ENCODE measurements at places on chromosomes 7 and 10.

DNA sequence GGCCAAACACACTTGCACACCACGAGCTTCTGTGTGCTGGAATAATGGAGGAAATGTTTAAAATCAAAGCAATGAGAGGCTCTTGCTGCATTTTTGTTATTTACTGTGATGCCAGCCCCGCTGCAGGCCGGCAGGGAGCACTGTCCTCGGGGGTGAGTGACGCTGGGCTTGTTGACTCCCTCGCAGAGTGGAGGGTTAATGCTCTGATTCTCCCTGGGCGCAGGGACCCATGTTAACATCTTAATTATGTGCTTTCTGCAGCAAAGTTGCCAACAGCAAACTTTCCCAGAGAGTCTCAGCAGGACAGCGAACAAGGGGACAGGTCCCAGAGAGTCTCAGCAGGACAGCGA lies 22.9 kb downstream of the SCART1 start:
- DNase-seq = no peak

GRCh38 chr7:88203401-88203800 lies 16.4 kb downstream of the SRI start:
- no peak for DNase-seq

DNA sequence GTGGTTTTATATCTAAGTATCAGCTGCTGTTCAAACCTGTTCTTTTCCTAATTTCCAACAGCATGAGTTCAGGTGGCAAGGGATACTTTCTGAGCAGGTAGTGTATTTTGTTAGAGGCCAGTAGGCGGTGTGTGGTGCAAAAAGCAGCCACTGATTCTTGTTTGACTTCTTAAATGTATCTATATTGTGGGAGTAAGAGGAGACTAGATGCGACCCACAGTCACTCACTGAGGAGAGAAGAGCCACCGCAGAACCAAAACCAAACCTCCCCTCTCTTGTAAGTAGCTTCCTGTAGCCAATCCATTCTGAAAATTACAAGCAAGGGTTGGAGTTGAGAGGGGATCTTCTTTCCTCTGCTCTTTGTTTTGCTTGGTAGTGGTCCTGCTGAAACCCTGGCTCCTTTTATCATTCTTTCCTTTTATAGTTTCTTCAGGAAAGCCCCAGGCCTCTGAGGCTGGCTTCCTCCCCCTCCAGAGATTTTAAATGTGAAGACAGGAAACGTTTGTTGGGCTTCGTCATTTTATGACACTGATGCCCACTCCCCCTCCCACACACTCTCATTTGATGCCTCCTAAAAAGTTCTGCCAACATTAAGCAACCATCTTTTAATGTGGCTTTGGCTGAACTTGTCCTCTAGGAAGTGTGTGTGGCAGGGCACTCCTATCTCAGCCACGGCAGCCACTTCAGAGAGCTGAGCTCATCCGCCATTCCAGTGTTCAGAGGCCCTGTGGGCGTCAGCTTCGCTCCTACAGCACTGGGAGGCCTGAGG lies 566.0 kb downstream of the SUGCT start:
- DNase-seq = peak; percentile 34

GRCh38 chr10:58982470-58983239 lies 193.8 kb upstream of the PHYHIPL start:
- no peak for DNase-seq

DNA sequence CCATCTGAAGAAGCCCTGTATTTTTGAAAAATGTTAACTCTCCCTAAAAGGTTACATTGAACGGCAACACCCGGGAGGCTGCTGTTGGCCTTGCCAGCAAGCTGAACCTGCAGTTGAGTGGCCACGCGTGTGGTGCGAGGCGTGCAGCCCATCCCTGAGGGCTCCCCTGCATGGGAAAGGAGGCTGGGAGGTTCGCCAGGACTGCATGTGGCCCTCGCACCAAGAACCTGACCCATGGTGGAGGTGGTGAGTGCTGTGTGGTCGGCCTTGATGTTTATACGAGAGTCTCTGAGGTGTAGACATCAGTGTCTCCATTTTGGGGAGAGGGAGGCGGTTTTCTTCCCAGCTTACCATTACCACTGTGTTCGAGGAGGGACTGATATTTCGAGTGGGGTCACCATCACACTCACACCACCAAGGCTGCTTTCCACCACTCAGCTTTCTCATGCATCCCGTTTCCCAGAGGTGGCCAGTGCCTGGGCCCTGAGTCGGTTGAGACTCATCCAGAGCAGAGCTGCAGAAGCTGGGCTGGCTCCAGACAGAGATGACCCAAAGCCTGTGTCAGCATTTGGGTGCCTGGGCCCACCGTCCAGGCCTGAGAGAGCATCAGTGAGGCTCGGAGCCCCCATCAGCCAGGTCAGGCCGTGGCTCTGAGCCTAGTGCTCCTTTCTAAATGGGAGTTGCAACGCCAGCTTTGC lies 222.6 kb downstream of the EBF3 start:
- no peak for DNase-seq

DNA sequence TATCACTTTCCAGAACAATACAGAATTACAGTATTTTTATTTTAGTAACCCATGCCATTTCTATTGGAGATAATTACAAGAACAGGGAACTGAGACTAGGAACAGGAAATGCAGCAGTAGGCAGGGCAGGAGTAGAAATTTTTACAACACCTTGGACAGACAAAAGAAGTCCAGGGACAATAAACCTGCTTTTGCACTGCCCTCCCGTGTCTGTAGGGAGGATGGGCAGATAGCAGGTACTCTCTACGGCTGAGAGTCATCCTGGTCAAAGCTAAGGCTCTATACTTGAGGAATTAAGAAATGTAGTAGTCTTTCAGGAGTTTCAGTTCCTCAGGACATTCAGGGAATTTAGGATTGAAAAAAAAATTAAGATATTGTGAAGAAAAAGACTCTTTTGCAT lies 63.4 kb downstream of the VAX1 start:
- DNase-seq = no peak

GRCh38 chr10:114045136-114046086 lies 1.7 kb downstream of the ADRB1 start:
- DNase-seq = peak; percentile 14

GRCh38 chr10:91604553-91605534 lies 28.0 kb downstream of the PPP1R3C start:
- no peak for DNase-seq

DNA sequence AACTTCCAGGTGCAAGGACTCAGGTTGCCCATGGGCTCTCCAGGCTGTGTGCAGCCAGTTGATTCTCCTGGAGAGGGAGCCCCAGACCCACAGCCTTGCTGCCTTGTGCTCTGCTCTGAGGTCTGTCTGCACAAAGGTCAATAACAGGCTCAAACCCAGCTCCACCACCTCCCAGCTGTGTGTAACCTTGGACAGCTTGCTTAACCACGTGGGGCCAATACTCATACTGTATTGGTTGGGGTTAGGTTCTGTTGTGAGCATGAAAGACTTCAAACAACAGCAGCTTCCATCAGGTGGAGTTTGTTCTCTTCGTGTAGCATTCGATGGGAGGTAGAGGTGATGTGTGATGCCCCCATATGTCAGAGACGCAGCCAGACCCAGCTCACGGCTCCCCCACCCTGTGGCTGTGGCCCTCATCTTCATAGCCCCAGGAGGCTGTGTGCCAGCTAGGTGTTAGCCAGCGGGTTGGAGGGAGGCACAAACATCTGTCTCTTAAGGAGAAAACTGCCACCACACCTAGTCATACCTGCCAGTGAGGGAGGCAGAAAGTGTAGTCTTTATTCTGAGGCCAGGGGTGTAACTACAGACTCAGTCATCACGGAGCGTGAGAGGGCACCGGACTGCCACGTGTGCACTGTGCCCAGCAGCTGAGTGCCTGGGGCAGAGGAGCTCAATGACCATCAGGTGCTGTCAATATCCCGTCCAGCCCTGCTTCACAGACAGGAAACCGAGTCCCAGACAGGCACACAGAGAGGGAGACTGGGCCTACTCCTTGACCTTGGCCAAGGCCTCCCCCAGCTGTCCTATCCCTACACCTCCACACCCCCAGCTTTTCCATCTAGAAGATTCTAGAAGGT lies 8.1 kb upstream of the POLD2 start:
- no peak for DNase-seq

- no peak for DNase-seq
Observed at GRCh38 chr10:107546986-107547385, 382.5 kb upstream of the SORCS1 start.

DNA sequence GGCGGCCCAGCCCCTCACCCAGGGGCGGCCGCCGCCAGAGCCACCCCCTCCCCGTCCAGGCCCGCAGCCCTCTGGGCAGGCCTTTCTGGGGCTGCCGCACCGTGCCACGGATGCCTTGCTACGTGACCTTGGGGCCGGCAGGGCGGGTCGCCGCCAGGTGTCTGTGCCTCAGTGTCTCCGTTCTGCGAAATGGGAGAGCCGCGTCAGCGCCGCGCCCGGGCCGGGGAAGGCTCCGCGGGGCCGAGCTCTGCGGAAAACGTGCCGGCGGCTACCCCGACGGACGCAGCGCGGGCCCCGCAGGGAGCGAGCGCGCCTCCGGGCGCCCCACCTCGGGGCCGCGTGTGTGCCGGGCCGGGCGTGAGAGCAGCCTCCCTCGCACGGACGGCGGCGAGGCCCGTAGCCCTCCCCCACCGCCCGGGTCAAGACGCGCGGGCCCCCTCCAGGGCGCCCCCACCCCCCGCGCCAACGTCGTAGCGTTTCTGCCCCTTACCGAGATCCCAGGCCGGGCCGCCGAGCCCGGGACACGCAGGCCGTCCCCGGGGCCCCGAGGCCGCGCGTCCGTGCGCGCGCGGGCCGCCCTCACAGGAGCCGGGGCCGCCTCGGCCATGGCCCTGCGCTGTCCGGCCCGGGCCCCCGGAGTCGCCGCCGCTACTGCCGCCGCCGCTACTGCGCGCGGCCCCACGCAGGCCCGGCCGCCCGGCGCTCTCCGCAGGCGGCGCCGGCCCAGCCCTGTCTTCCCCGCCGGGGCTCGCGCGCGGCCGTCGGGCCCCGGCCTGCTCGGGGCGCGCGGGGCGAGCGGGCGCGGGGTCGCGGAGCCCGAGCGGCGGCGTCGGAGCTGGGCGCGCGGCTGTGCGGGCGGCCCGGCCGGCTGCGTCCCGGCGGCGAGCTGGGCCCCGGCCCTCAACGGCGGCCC lies 1.1 kb downstream of the ZNF777 start:
- DNase-seq = peak; percentile 45

DNA sequence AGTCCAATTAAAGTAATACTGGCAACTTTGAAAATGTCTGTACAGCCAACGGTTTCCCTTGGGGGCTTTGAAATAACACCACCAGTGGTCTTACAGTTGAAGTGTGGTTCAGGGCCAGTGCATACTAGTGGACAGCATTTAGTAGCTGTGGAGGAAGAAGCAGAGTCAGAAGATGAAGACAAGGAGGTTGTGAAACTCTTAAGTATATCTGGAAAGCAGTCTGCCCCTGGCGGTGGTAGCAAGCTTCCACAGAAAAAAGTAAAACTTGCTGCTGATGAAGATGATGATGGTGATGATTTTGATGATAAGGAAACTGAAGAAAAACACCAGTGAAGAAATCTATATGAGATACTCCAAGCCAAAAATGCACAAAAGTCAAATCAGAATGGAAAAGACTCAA lies 72.2 kb downstream of the ZNF783 start:
- DNase-seq = no peak

- DNase-seq = no peak
Observed at GRCh38 chr10:132592790-132593383, 55.3 kb downstream of the INPP5A start.

GRCh38 chr10:78850644-78851435 lies 217.9 kb upstream of the ZMIZ1 start:
- no peak for DNase-seq

DNA sequence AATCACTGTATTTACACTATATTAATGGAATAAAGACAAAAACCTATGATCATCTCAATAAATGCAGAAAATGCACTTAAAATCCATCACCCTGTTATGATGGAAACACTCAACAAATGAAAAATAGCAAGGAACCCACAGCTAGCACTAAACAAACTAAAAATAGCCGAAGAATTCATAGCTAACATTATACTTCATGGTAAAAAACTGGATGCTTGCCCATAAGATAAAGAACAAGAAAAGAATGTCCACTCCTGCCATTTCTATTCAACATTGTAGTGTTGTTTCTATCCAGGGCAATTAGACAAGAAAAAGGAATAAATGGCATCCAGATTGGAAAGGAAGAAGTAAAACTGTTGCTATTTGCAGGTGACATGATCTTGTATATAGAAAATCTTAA lies 142.1 kb downstream of the STK31 start:
- no peak for DNase-seq

DNA sequence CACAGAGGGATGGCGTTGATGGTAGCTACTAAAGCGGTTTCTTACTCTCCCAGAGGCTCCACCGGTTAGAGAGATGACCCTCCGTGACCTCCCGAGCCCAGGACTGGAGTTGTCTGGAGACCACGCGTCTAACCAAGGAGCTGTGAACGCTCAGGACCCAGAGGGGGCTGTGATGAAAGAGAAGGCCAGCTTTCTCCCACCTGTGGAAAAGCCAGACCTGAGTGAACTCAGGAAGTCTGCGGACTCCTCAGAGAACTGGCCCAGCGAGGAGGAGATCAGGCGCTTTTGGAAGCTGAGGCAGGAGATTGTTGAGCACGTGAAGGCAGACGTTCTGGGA lies 15.9 kb downstream of the LRRC27 start:
- DNase-seq = no peak

GRCh38 chr7:12643644-12644043 lies 43.8 kb upstream of the ARL4A start:
- no peak for DNase-seq

GRCh38 chr10:99615426-99615825 lies 4.8 kb downstream of the SLC25A28 start:
- no peak for DNase-seq

GRCh38 chr10:101646364-101646763 lies 48.6 kb downstream of the FBXW4 start:
- DNase-seq = no peak

- no peak for DNase-seq
Observed at GRCh38 chr7:87735360-87735759, 107.2 kb downstream of the RUNDC3B start.

DNA sequence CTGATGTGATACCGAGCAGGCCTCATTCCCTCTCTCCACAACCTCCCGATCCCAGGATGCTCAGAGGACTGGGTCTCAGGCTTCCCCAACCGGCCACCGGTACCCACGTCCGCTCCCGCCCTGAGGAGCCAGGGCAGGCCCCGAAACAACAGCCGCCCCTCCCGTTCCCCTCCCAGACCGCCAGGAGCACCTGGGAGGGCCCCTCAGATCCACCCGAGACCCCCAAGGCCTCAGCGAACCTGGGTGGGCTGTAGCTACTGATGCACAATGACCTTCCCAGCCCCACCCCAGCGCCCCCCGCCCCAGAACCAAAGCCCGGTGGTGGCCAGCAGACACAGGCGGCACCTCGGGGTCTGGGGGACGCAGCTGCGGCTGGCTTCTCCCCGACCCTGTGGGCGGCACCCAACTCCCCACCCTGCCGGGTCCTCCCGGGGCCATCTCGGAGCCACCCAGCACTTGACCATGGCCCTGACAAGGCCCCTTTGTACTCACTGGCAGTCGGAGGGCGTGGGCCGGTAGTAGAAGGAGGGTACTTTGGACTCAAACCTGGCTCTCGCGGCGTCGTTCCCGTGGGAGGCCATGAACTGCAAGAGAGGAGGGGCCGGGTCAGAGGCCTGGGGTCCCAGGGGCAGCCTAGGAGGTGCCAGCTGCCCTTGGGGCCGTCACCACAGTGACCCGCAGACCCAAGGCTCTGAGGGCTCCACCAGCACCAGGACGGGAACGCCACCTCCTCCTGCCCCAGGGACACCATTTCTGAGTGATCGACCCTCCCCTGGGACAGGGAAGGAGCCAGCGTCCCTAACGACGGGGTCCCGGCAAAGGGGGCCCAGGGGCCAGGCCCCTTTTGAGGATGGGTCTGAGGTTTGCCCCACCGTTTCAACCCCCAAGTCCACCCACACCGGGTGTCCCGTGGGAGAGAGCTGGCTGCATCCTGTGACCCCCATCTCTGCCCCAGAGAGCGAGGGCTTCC lies 28.1 kb downstream of the ADAP1 start:
- DNase-seq = no peak
